Cerebellar nuclear complex (tissue), 1 donor: ENCODE measurements at places on chromosomes 1 and 21.

DNA sequence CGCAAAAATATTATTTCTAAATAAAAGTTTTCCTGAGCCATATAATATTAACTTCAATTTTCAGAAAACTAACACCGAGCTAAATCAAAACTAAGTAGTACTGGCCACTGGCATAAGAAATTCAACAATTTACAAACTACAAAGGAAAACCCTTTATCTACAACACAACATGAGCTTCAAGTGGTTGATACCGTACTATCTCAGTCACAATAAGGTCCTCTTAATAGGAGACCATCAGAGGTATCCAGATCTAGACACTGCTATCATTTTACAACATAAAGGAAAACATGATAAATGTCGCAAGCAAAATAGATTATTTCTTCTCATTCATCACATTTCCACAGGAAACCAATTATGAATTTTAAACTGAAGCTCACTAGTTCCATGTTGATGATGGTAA is 39.5 kb downstream of the GATAD2B start:
- DNase-seq, result no peak

DNA sequence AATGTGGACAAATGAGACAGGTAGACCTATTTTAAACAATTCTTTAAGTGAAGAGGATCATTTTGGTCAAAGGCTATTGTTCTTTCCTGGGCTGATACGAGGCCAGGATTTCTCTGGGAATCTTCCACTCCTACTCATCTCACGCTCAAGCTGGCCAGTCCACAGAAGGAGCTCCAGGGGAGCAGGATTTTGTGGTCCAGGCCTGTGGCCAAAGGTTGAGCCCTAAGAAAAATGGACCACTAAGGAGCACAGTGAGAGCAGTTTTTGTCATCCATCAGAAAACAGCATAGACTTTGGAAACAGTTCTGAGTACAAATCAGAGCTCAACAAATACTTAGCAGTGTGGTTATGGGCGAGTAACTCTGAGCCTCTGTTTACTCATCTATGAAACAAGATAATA is 260.2 kb upstream of the RUNX1 start:
- no peak for DNase-seq

DNA sequence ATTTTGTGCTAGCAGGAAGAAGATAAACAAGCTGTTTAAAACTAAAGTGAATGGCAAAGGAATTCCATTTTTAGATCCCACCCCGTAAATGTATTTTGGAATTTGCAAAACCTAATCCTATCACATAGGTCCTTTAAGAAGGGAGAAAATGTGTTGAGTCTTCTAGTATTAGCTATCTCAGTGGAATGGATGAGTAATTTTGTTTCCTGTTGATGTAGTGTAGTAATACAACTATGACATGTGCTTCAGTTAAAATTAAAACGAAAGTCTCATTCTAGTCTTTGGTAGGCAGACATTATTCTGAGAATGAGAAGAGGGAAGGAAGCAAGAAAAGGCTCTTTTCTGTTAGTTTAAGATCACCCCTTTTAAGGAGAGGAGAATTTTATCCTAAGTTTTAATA is 265.9 kb upstream of the C1orf105 start:
- no peak for DNase-seq

GRCh38 chr1:9842781-9843575 is 19.2 kb upstream of the CLSTN1 start:
- DNase-seq, result peak; percentile 50

DNA sequence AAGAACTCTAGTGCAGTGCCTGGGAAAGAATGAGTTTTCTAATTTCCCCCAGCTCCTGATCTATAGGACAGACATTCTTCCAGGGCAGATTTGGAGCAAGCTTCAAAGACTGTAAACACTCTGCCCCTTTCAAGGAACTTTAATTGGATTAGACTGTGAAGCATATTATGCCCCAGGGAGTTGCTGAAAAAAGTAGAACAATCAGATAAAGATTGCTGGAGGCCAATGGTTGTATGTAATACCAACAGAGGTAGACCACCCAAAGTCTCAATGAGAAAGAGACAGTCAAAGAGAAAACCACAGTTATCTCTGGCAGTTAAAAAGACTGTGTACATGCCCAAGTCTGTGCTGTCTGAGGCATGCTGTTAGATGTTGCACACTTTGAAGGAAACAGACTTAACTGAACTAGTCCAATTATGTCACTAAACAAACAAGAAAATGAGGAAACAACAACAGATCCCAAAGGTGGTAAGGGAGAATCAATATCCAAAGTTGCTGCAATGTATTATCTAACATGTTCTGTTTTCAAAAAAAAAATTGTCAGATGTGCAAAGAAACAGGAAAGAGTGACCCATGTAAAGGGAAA is 24.4 kb downstream of the C4BPA start:
- no peak for DNase-seq

DNA sequence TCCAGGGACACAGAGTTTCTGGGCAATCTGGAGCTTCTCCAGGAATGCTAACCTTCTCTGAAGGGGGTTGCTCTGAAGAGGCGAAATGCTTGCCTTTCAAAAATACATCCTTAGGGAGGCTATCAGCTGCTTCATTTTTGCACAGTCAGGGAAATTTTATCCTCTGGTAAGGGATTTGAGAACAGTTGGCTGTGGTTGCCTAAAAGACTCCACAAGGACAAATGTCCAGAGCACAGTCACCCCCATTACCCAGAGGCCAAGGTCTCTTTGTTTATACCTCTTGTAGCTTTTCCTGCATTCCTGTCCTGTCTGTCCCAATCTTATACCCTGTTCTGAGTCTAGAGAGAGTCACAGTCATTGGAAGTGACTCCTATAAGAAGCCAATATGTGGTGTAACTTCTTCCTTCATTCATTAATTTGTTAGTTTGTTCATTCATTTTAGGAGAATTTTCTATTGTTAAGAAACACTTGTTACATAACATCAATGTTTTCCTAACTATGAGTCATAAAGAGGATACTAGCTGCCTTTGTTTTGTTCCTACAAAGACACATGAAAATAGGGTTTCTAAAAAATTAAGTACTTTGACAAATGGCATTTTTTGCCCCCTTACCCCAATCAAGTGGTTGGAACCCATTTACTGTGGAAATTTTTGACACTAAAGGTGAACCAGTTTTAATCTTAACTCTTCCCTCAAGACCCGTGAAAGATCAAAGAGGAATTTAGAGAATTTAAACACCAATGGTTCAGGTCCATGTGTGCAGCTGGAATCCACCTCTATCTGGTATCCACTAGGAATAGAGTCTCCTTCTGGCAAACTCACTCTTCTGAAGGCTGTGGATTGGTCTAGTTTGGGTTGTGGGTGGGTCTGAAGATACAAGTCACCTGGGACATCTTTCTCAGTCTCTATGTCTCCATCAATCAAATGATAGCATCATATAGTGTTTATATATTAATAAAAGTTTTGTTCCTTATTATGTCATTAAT is 47.1 kb downstream of the GPR88 start:
- DNase-seq, result no peak

DNA sequence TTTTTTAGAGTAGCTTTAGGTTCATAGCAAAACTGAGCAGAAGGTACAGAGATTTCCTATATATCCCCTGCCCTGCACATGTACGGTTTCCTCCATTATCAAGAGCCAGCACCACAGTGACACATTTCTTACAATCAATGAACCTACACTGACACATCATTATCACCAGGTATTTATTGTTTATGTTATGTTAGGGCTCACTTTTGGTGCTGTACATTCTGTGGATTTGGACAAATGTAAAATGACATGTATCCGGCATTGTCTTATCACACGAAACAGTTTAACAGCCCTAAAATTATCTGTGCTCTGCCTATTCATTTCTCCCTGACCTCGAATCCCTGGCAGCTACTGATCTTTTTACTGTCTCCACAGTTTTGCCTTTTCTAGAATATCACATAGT is 93.7 kb upstream of the DPH5 start:
- no peak for DNase-seq

DNA sequence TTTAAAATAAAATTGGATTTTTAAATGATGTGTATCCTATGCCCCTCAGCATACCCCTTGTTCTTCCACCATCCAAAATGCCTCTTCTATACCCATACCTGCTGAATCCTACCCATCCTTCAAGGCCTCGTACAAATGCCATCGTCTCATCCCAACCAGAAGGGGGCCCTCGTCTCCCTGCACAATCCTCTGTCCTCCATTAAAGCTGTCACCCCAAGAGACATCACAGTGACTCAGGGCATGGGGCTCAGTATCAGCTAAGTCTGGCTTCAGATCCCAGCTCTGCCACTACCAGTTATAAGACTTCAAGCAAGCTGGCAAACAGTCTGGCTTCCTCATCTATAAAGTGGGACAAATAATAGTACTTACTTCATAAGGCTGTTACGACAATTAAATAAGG is 23.8 kb downstream of the IGFN1 start:
- DNase-seq, result no peak

- DNase-seq, result no peak
Measured at GRCh38 chr1:6234502-6235295, 1.1 kb downstream of the ICMT start.

- DNase-seq, result no peak
Measured at GRCh38 chr1:39110325-39110851, 84.2 kb downstream of the NDUFS5 start.

- DNase-seq, result no peak
Measured at GRCh38 chr1:18879215-18879790, 19.8 kb upstream of the TAS1R2 start.

DNA sequence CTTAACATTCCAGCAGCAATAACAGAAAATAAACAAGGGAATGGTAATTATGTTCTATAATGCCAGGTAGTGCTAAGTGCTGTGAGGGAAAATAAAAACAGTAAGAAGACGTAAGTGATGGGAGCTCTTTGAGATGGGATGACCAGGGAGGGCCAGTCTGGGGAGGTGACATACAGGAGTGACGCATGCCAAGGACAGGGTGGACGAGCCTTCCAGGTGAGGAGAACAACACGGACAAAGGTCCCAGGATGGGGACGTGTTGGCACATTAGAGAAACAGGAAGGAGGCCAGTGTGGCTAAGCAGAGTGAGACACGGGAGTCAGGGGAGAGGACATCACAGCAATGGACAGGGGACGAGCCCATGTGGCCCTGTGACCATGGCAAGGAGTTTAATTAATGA is 11.7 kb upstream of the LRRC52 start:
- no peak for DNase-seq

- DNase-seq, result no peak
Measured at GRCh38 chr21:41282412-41282811, 34.2 kb upstream of the FAM3B start.

- DNase-seq, result no peak
Measured at GRCh38 chr1:84621553-84621952, 47.3 kb upstream of the CTBS start.

GRCh38 chr1:243739335-243740003 is 110.6 kb downstream of the AKT3 start:
- no peak for DNase-seq

- DNase-seq, result no peak
Measured at GRCh38 chr1:208044589-208045462, 133.9 kb upstream of the CD34 start.

DNA sequence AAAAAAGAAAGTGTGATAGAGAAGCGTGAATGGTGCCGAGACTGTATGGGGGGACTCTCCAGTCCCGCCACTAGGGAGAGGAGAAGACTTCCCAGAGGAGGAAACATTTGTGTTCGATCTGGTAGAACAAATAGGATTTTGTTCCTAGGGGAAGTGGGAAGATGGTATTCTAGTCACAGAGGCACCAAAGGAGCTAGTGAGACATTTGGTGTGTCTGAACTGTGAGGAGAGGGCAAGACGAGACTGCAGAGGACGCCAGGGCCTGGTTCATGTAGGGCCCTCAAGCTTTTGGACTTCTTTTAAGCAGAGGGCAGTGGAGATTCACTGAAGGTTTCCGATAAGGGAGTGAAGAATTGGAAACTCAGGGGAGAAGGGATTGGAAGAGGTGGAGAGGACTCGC is 2.9 kb downstream of the BTBD19 start:
- DNase-seq, result no peak

GRCh38 chr1:235401251-235401650 is 34.0 kb downstream of the TBCE start:
- no peak for DNase-seq

DNA sequence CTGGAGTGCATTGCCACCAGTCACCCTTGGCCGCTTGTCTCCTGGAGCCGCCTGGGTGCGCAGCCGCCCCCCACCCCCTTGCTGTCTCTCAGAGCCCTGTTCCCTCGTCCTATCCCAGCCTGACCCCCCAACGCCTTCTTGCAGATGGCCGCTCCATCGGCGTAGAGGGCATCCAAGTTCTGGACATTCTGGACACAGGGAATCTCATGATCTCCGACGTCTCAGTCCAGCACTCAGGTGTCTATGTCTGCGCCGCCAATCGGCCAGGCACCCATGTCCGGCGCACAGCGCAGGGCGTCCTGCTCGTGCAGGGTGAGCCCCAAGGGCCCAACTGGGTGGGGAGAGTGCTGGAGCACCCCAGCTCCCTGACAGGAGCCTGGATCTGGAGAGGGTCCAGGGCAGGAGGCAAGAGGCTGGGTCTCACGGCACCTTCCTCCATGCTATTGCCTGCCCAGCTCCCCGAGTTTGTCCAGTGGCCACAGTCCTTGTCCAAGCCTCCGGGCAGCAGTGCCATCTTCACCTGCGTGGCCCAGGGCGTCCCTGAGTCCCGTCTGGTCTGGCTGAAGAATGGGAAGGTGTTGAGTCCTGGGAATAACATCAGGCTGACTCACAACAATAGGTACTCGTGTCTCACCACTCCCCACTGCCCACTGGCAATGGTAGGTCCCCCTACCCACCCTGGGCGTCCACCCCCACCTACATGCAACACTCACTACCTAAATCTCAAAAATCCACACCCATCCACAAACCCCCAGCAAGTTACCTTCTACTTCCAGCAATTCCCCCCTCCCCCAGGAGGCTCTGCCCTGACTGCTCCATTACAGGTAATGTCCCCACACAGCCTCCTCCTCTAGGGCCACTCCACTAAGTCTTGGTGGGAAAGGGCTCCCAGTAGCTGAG is 24.6 kb downstream of the SLC27A3 start:
- DNase-seq, result no peak

DNA sequence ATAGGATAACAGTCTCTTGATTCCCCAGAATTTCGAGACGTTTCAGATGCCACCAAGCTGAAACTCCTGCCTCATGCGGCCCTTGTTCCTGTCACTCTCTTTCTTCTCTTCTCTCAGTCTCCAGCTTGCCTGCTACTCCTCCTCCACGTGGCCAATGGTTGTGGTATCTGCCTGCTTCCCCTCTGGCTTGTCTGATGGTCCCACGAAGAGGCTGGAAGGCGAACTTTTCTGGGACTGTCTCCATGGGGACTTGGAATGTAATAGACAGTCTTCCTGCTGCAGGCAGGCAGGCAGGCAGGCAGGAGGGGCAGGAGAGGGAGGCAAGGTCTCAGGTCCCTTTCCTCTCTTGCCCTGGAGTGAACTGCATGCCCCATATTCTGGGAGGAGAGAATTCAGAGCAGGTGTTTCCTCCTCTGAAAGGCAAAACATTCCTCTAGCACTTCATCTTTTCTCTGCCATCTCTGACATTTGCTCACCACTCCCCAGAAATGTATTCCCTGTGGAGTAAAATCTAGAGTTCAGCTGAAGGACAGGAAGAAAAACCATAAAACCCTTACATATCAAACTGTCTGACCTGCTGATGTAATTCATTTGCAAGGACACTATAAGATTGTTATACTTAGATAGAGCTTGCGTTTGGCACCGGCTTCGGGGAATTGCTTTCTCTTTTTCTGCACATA is 64.1 kb upstream of the GNG12 start:
- no peak for DNase-seq

- DNase-seq, result no peak
Measured at GRCh38 chr1:241464985-241465384, 54.6 kb downstream of the FH start.

GRCh38 chr1:74065081-74065480 is 132.9 kb downstream of the LRRIQ3 start:
- DNase-seq, result no peak
